ENCODE measurements at places on chromosomes 6 and 20.

GRCh38 chr6:24898676-24899075 lies 37.1 kb downstream of the RIPOR2 start:
- DNase-seq: no peak

DNA sequence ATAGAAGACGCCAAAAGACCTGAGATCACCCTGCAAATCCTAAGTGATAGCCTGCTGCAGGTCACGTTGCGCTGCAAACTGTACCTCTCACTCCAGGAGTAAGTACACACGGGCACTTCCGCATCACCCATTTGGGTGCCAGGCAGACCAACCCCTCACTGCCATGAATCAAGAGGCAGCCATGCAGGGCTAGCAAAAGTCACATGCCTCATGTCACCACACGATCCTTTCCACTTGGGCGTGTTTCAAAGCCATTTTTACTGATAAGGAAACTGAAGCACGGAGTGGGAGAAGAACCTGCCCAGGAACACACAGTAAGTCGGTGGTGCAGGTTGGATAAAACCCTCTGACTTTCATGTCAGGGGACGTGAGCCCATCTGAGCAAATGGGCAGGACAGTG lies 37.0 kb downstream of the BPIFB1 start:
- no peak for DNase-seq

- DNase-seq: no peak
Measured at GRCh38 chr6:111531185-111531584, 48.2 kb upstream of the REV3L start.

GRCh38 chr6:73985891-73986290 lies 289.9 kb downstream of the CD109 start:
- DNase-seq: no peak

- DNase-seq: no peak
Measured at GRCh38 chr6:142307963-142308748, 6.3 kb downstream of the ADGRG6 start.

GRCh38 chr6:73878403-73878802 lies 182.4 kb downstream of the CD109 start:
- no peak for DNase-seq

GRCh38 chr6:131132360-131132759 lies 2.9 kb upstream of the AKAP7 start:
- DNase-seq: no peak

DNA sequence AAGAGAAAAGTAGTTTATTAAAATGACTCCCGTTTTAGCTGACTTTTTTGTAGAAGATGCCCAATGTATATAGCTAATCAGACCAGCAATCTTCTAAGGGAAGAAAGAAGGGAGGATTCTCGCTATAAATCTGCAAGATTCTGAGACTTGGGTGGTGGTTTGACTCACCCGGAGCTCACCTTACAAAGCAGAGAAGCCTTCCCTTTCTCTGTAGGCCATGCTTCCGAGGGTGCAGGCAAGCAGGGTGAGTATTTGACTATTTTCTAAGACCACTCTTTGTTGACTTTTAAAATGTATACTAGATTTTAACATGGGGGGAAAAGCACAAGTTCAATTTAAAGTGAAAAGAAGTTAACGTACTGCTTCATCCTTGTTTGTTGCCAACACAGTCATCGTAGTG lies 2.7 kb downstream of the OLIG3 start:
- DNase-seq: no peak

DNA sequence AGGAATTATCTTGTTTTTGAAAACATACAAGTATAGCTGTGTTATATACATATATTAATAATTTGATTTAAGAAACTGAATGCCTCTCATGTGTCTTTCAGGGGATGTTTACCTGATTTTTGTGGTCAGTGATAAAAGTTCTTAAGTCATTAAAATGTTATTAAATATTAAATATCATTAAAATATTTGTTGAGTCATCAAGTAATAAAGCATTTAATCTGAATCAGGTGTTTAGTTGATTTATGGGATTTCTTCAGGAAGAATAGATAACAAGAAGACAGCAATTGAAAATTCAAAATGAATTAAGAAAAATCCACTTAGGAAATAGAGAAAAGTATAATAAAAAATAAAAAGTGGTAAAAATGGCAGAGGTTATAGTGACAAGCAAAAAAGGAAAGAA lies 361.9 kb upstream of the EYS start:
- DNase-seq: no peak

DNA sequence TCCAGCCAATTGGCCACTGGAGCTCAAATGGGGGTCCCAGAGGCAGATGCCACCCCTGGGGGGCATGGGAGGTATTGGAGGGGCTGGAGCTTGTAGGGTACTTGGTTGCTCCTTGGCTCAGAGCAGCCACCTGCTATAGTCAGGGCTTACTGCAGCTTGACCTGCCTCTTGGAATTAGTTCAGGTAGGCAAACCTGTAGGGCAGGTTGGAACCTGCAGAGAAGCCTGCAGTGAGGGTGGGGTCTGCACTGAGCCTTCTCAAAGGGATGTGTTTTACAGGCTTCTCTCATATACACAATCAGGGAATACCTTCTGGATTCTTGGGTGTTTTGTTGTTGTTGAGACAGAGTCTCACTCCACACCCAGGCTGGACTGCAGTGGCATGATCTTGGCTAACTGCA lies 94.2 kb upstream of the MYL9 start:
- DNase-seq: no peak

- DNase-seq: no peak
Measured at GRCh38 chr6:164344801-164345291, 930.3 kb downstream of the QKI start.

- DNase-seq: no peak
Measured at GRCh38 chr20:39142407-39143096, 180.4 kb downstream of the DHX35 start.

- DNase-seq: no peak
Measured at GRCh38 chr6:91852252-91852651, 1265.4 kb upstream of the MAP3K7 start.

- DNase-seq: no peak
Measured at GRCh38 chr6:90197854-90198496, 98.7 kb downstream of the BACH2 start.

All from GM12891 (cell line).